ENCODE measurements at places on chromosomes 4 and X.

- DNase-seq, result no peak
These were observed 69.8 kb downstream of the IGSF1 start for GRCh38 chrX:131219271-131219670.

GRCh38 chr4:83261307-83261706 lies 23.3 kb downstream of the COQ2 start:
- no peak for DNase-seq

DNA sequence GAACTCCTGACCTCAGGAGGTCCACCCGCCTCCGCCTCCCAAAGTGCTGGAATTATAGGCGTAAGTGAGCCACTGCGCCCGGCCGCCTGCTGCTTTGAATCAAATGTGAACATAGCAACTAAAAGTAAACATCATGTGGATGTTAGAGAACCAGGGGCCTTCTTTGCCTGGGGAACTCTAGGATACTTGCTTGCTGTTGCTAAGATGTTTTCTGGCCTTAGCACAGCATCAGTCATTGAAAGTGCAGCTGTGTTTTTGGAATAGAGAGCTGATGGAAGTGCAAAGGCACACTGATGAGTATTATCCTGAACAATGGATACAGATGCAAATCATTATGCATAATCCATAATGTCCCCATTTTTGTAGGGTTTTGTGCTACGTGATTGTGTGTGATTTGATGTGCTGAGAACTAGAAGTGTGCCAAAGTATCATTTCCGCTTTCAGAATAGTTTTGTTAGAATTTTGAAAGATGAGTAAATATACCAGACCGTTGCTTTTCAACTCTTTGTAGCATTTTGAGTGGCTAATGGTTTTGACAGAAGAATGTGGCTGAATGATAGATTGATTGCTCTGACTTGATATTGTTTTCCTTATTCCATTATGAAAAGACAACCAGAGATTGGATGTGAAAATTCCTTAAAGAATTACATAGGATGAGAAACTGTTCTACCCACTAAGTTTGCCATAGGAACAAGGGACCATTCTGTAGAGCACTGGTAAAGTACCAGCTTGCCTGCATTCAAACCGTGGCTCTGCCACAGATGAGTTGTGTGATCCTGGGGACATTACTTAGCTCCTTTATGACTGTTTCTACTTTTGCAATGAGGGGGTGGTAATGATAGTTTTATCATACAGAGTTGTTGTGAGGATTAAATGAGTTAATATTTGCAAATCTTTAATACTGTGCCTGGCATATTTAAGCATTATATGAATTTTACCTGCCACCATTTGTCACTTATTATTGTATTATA lies 74.7 kb downstream of the REPS2 start:
- no peak for DNase-seq

DNA sequence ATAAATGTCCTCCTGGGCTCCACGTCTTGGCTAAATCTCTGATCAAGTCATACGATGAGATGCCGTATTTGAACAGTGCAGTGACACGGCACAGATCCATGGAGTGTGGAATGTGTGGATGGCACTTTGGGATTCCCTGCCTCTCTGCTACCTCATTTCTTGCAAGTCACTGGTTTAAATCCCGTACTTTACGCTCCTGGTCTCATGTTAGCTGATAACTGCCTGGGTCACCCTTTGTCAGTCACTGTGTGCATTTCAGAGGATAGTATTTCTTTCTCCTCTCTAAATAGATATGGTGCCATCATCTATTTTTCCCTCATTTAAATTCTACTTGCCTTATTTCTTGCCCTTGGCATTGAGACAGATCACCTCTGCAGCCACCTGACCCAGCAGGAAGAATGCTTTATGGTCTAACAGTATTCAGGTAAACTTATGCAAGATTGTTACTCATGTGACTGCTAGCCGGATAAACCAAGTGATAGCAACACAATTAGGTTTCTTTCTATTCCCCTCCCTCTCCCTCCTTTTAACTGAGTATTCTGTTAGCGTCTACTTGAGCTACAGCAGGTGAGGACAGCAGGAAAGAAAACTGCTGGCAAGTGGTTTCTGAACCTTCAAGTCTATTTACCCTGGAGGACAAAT lies 2.8 kb downstream of the EGF start:
- no peak for DNase-seq

Data from D341Med (cell line).